ENCODE measurements at places on chromosomes 7 and 10. TPM values are rescaled to one million over a fixed set of nuclear protein-coding genes. Genes with fewer than 3 reads are reported as not detected.

The NOC3L gene
- 12.8 TPM for total RNA-seq

DNA sequence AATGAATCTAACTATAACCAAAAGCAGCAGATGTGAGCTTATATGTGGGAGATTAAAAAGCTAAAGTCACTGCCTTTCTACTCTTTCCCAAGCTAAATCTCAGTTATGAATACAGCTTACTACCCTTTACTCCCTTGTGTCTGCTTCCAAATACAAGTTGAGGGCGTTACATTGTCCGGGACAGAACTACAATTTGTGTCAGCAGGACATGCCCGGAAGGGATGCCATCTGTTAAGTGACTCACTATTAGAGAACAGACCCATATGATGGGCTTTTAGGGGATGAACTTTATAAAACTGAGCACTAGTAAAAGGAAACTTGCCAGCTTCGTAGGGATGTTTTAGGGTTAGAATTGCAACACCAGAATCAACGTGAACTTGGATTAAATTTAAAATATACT is 299.7 kb upstream of the CSTF2T start:
- H3K4me3 ChIP-seq, result no peak overlapping the region
- H3K36me3 ChIP-seq, result no peaks in the 10 kb centered on the region
- H3K27me3 ChIP-seq, result no peaks in the 10 kb centered on the region
- H3K4me1 ChIP-seq, result no peaks in the 10 kb centered on the region

GRCh38 chr7:11552676-11553296 is 279.2 kb downstream of the THSD7A start:
- H3K27me3 ChIP-seq, result no peaks in the 10 kb centered on the region
- no peaks in the 10 kb centered on the region for H3K36me3 ChIP-seq
- no peak for DNase-seq
- no peak overlapping the region for H3K27ac ChIP-seq
- H3K4me3 ChIP-seq, result no peak overlapping the region
- no peaks in the 10 kb centered on the region for H3K4me1 ChIP-seq

DNA sequence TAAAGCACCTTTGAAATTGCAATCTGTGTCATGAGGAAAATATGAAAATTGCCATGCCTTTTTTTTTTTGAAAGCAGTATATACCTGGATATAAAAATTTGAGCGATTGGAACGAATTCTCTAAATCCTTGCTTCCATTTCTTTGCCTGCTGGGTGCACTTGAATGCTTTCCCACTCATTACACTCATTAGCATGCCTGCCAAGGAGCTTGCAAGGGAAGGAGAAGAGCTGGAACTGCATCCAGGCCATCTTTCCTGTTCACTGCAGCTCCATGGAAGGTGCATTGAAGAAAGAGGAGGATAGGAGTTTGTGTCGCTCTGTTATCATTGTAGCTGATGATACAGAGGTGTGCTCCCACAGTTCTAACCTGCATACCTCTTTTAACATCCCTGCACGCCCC is 102.4 kb upstream of the GJD4 start:
- peaks cover 10% of the 10 kb centered on the region for H3K4me1 ChIP-seq
- no peaks in the 10 kb centered on the region for H3K36me3 ChIP-seq
- no peak for DNase-seq
- H3K27me3 ChIP-seq, result no peaks in the 10 kb centered on the region

- H3K27me3 ChIP-seq, result no peaks in the 10 kb centered on the region
- DNase-seq, result no peak
- H3K4me3 ChIP-seq, result no peak overlapping the region
- H3K4me1 ChIP-seq, result peaks cover 7% of the 10 kb centered on the region
- H3K27ac ChIP-seq, result no peak overlapping the region
Observed at GRCh38 chr10:86289577-86289868, 77.1 kb downstream of the GRID1 start.

- peak; percentile 62 for DNase-seq
- H3K27me3 ChIP-seq, result peaks cover 4% of the 10 kb centered on the region
- peaks cover 43% of the 10 kb centered on the region for H3K4me1 ChIP-seq
Observed at GRCh38 chr10:22317076-22317370, 835 bp downstream of the COMMD3 start.

Data from Karpas-422 (cell line).